8988T (cell line): ENCODE measurements at places on chromosomes 11 and 22.

DNA sequence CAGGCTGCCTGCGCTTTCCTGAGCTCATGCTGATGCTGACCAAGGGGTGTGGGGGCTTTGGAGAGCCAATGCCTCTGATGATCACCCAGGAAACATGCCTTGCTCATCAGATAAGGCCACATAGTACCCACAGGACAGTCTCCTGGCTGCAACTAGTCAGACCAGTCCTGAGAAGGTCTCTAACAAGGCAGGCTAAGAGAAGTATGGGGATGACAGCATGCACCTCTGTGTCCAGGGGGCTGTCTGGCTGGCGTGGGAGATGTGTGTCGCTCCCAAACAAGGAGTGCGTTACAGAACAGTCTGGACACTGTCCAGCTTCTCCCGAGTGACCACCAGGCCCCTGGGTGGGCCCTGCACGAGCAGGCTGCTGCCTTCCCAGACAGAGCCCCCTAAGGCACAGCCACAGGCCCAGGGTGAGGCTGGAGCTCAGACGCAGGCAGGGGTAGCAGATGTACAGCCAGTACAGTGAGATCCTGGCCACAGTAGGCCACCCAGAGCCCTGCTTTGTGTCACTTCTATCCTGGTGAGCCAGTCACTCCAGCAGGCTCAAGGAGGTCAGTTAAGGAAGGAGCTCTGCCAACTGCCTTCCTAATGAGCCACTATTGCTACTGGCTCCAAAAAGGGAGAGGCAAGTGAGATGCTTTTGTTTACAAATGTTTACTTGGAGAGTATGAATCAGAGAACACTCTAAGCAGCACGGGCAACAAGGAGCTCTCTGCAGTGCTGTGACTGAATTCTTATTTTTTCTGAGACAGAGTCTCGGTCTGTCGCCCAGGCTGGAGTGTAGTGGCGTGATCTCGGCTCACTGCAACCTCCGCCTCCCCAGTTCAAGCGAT, 66.0 kb upstream of the CLTCL1 start:
- DNase-seq = no peak

DNA sequence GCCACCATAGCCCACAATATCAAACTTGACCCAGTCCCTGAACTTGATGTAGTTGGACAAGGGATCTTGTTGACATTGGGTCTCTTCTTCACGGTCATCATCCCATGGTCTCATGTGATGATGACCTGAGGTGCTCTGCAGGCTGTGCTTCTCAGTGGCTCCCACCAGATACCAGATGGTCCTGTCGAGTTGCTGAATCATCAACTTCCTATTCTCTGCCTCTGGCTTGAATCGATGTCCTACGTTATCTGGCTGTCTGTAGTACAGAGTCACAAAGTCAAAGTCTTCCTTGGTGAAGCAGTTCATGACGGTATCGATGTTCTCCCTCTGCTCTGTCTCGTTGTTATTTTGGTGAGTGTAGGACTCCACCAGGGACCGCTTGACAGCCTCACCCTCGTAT, 145.7 kb upstream of the ALDH3B2 start:
- no peak for DNase-seq

GRCh38 chr11:6397156-6397555, 6.9 kb downstream of the SMPD1 start:
- DNase-seq = no peak

DNA sequence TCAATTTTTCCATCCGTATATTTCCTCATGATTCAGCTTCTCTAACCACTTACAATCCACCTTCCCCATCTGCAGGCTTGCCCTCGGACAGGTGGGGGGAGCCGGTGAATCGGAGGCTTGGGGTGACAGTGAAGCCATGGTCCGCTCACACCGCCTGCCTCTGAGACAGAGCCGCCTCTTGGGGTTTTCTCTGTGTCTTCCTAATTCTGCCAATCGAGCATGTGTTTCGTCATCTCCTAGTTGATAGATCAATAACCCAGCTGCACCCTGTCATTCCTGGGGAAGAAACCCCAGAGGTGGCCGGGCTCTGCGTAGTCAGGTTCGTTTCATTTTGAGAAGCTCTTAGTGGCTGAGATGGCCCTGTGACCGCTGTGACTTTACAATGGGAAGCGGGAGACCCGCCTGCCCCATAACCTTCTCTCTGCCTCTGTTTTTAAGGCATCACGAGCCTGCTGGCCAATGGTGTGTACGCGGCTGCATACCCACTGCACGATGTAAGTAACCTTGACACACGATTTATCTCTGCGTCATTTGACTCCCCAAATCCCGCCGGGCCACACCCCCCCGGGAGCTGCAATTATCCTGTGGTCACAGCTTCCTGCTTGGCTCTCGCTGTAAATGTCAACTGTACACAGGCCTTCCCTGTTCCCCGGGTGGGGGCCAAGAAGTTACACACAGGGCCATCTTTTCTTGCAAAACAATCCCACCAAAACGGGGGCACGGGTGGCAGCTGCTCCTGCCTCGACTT, 33.3 kb downstream of the ANO1 start:
- no peak for DNase-seq
